ENCODE measurements at places on chromosomes 16 and 17.

DNA sequence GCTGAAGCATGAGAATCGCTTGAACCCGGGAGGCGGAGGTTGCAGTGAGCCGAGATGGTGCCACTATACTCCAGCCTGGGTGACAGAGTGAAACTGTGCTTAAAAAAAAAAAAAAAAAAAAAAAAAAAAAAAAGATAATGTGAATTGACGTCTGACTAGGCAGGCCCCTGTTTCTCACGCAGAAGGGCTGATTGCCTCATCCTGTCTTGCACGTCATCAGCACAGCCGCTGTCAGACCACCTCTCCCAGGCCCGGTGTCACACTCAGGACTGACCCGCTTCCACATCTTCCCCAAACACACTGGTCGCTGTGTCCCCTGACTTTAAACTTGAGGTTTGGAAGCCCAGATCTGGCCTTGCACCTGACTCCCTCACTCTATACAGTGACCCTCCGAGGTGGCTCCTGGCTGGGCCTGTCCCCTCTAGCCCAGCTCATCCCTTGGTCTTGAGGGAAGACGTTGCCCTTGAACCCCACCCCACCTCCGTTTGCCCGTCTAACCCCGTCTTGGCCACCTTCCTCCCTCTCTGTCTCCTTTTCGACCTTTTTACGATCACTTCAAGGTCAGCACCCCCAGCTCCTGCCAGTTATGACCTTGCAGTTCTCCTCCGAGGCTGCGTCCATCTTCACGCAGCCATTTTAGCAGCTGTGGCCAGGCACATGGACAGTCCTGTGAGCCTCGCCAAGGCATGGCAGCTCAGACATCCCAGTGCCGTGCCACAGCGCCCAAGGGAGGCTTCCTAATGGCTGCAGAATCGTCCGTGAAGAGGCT lies 149.9 kb upstream of the PLCG2 start:
- no peak for DNase-seq

GRCh38 chr17:9470171-9470570 lies 105.4 kb downstream of the STX8 start:
- DNase-seq: no peak

- DNase-seq: no peak
Measured at GRCh38 chr16:83952587-83952939, 477 bp upstream of the OSGIN1 start.

GRCh38 chr17:9229826-9230201 lies 208.5 kb downstream of the NTN1 start:
- DNase-seq: no peak

DNA sequence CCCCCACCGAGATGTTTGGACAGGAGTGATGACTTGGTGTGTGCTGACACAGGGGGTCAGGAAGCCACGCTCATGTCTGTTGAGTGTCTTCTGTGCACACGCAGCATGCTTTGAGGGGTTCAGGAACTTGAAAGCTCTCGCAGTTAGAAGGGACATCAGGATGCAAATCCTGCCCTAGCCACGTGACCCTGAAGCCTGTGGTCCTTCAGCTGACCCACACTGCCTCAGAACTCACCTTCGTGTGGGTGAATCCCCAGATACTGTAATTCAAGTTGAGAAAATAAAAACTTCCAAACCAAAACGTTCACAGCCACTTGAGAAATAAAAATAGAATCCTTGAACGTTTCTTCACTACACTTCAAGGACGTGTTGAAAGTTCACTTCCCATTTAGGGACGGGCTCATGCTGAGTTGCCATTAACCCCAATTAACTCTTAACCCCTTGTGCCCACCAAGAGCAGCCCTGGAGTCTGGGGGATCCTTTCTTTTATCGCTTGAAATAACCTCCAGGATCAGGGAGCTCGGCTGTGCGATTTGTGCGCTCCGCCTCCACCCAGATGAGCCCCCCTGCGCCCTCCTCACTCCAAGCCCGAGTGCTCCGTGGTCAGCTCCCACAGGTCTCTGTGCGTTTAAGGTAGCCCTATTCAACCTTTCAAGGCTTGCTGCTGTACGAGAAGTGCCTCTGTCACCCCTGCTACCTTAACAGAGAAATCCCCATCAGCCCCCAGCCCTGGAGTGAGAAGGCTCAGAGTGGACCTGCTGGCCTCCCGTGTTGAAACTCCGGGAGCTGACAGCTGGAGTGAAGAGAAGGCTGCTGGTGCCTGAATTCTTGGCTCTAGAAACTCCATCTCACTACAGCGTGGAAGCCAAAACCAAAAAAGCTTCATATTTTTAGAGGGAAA lies 36.2 kb upstream of the NAT9 start:
- DNase-seq: no peak

DNA sequence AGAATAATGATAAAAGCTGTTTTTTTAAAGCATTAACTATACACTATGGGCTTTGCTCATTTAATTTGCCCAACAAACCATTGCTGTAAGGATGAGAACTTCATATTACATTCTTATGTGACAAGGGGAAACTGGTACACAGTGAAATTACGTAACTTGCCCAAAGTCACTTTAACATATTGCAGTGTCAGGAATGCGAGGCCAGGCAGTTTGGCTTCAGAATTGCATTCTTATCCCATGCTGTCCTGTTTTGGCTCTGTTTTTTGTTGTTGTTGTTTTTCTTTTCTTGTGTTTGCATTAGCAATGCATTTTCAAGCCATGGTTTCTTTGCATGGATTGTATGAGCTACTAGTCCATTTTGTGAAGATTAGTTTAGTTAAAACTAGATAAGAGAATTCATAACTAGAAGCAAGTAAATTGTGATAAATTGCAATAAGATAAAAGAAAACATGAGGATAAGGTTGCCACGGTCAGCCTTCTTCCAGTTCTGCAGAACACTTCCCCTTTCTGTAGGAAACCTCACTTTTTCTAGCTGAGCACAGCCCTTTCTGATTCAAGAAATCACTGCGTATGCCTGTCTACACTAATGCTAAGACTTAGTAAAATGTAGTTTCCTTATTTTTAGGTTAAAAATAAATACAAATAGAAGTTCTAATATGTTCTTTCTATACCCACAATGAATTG lies 221.3 kb upstream of the KCNJ16 start:
- no peak for DNase-seq

DNA sequence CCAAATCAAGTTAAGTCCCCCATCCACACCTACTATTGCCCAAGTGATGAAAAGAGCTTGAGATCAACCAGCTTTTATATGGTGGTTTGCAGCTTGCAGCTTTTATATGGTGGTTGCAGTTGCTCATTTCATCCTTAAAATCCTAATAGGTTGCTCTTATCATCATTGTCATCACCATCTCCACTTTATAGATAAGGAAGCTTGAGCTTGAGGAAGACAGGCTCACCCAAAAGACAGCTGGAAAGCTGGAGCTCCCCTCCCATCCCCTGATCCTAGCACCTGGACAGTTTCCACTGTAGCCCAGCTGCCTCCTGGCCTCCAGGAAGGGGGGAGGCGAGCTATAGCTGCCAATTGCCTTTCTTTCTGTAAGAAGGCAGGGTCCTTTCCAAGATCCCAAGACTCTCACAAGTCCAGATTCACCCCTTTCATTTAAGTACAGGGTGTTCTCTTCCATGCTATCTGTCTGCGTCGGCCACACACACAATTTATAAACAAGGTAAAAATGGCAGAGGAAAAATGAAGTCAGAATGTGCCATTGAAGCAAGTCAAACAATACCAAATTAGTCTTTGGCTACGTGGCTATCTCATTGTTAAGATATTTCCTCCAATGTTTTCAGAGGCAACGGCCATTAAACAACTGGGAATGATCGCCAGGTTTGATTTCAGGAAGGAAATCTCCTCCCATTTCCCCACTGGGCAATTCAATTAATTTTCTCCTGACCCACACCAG lies 63.3 kb downstream of the PECAM1 start:
- DNase-seq: no peak

GRCh38 chr17:19766421-19767270 lies 18.5 kb upstream of the ALDH3A1 start:
- no peak for DNase-seq

GRCh38 chr16:73418051-73418450 lies 370.1 kb upstream of the ZFHX3 start:
- DNase-seq: no peak

DNA sequence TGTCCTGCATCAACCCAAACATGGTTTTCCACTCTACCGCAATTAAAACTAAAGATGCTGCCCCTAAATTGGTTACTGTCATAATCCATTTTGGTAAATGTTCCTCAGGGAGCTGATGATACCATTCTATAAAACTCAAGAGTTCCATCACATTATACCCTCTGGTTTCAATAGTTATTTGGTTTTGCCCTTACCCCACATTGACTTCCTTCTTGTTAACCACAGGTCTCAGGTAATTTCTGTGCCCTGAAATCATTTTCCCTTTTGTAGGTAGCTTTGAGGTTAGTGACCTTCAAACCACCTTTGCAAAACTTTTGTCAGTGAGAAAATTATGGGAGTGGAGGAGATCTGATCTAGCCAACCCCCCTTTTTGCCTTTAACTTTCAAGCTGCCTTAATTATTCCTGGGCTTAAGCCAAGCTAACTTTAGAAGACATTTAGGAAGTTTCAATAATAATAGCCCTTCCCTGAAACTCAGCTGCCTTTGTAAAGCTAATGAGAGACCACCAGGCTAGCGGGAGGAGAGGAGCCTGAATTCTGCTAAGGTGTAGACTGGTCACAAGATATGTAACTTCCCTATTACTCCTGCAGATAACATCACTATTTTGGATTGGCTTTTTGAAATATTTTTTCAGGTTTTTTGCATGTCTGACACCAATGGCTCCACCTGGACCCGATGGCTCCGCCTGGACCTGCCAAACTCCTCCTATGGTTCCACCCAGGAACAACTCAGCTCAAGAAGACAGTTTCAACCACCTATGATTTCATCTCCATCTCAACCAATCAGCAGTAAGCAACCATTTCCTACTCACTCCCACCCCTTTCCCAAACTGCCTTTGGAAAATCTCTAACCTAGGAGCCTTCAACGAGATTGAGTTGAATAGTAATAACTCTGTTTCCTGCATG lies 224.9 kb downstream of the HS3ST3B1 start:
- DNase-seq: no peak

DNA sequence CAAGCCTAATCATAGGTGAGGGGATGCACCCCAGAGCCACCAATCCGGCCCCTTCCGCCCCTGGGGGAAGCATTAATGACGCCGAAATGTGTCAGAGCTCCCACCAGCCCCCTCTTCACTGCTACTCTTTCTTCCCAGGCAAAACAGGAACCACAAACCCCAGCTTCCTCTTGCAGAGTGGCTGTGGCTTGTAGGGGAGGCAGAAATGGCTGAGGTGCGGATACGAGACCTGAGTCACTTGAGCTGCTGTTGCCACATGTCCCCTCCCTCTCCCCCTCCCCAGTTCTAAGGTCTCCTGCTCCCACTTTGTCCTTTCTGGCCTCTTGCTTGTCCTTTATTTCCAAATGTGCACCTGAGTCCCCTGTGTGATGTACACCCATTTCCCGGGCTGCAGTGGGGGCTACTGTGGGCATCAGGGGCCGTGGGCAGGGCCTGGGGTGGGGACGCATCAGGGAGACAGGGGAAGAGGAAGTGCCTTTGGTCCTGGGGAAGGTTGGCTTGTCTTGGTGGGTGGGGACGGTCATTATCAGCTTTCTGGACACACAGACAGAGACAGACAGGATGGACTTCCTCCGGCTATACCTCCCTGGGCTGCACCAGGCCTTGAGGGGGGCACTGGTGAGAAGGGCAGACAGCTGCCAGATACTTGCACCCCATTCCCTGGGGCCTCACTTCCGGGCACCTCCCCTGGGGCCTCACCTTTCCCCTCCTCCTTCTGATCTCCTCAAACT lies at the start of gene APOBR:
APOBR (plus strand) TSS at position 523 of the 731 bp plus-strand sequence; CDS start at position 562, 39 bp downstream.
- DNase-seq: no peak

GRCh38 chr17:55433029-55433628 lies 11.5 kb upstream of the MMD start:
- no peak for DNase-seq

GRCh38 chr17:41153856-41154255 lies 4.2 kb upstream of the KRTAP4-5 start:
- no peak for DNase-seq

DNA sequence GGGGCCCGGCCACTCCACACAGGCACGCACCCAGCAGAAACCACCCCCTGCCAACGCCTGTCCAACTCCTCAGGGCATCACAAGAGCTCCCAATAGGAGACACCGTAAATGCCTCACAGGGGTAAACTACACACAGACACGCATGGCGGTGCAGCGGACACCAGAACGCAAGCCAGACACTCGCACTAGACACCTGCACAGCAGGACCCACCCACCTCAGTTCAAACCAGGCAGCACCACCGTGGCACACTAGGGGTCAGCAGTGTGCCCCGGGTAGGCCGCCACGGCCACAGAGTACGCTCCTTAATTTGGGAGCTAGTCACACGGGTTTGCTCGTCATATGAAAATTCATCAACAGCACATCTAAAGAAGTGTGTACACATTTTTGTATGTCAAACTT lies 3.4 kb downstream of the SLC38A10 start:
- DNase-seq: no peak

DNA sequence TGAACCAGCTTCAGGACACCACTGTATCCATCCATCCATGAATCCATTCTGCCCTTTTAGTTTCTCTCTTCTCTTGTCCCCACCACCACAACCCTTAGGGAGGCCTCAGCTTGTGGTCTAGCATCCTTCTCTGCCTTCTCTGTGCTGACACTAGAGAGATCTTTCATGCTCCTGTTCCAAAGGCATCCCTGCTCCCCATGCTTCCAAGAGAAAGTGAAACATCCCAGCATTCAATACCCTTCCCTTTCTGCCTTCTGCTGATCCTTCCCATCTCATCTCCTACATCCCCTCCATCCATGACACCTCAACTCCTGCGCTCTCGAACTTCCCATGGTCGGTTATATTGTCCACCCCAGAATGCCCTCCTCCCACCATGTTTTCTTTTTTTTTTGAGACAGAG lies 10.0 kb downstream of the RAPGEFL1 start:
- no peak for DNase-seq

DNA sequence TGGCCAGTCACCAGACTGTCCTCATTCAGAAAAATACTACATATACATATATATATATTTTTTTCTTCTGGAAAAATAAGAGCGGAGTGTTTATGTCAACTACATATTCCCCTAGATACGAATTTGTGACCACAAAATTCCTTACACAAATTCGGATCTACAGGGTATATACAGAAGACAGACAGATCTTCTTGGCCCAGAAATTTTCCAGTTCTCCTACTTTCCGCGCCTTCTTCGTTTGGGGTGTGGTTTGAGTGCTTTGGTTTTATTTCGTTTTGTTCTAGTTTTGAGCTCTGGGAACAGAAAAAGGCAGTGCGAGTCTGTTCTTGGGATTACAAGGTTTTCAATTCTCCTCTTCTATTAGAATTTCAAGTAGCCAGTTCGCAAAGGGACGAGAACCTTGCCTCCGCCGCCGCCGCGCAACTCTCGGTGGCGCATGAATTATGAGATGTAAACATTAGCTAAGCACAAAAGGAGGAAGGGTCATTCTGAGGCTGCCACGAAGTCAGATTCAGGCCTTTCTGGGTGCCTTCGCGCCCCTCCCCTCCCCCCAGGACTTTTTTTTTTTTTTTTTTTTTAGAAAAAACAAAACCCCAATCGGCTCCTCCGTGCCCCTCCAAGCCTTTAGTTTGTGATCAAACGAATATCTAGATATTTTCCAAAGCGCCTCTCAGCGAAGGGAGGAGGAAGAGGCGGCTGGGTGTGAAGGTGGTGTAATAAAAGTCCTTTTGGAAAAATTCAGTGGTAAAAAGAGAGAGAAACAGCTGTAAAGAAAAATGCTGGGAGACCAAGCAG lies 1.8 kb upstream of the HOXB4 start:
- no peak for DNase-seq
